IPS-NIHi11 (cell line): ENCODE measurements at places on chromosomes 7 and 10.

DNA sequence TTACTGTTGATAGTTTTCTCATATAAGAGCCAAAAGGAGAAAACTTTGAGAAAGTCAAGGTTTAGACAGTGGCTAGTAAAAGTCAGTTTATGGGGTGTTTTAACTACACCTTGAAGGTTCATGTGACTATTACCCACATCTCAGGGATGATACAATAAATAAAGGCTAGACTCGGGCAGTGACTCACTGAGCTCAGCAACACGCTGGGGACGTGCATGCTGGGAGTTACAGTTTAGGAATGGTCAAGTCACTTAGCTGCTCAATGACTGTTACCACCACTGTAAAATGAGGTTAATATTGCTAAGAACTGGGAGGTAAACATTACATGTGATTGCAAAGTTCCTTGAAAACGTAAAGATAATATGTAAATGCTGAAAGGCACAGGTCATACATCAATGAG lies 1254.4 kb upstream of the PHF14 start:
- DNase-seq, result no peak

DNA sequence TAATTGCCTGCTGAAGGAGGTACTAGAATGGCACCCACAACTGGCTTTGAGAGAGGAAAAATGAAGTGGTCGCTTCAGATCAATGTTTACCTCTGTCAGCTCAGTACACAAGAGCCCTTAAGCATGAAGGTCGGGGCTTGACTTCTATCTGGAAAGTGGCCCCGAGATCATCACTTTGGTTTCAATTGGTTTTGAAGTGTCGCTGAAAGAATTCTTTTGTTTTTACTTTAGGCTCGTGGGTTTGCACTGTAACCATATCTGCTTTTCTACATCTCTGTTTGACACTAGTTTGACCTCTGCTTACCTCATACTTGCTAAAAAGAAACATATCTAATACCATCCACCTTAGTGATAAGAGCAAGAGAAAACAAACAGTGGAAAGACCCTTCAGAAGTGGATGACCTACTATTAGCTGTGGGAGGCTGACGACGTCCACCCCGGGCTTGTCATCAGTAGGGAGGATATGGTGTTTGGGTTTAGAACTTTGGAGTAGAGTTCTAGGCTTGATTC lies 361.8 kb downstream of the GATA3 start:
- DNase-seq, result no peak

DNA sequence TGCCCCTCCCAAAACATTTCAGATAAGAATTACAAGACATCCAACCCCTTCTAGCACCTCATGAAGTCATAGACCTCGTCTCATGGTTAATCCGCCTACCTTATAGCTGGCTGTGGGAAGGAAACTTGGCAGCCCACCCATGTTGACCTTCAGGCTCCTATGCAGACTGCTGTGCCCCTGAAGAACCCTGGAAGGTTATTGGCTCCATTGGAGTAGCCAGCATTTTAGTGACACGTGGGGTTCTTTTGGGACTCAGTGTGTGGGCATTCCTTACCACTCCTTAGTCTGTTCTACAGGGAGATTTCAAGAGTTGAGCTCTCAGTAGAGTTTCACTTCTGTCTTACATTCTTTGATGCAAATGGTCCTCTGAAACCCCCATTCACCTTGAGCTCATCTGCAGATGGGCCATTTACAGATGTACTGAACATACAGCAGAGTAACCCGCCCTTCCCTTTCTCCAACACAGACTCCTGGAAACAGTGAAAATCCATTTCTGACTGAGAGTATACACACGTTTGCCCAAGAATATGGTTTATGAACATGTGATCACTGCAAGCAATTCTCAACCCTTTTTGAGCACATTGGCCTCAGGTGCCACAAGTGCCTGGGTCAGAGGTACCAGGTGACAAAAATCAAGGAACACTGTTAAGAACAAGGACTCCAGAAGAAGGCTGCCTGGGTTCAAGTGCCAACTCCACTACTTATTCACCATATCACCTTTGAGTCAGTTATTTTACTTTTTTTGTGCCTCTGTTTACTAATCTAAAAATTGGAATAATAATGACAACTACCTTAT lies 54.0 kb upstream of the HECW1 start:
- DNase-seq, result no peak

DNA sequence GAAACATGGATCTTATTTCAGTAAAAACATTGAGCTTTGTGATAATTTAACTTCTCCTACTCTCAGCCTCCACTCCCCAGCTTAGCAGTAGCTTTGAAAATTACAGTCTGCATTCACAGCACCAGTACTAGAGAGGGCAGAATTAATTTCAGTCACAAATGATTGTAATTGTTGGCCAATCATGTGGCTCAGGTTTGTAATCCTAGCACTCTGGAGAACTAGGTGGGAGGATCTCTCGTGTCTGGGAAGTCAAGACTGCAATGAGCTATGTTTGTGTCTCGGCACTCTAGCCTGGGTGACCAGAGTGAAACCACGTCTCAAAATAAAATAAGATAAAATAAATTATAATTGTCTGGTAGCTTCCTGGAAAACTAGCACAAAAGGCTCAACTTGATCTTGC lies 620.9 kb downstream of the TNS3 start:
- DNase-seq, result no peak

DNA sequence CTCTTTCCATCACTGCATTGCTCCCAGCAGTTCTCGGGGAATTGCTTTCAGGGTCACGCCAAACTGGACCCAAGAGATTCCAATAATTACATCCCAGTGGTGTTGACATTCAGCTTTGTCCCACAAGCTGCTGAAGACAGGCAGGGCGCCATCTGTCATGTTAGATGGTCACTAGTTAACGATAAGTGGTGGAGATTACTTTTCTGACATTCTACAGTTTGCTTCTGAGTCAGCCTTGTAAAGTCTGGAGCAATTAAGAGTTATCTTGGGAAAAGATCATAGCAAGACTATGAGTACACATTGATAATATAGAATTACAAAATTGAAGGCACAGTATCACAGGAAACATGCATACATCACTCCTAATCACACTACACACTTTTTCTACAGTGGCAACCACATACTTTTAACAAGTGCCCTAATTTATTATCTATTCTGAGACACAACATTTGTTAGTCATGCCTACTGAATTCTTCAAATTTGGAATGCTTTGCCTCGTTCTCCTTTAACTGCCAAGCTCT lies 41.9 kb downstream of the SEMA3C start:
- no peak for DNase-seq

DNA sequence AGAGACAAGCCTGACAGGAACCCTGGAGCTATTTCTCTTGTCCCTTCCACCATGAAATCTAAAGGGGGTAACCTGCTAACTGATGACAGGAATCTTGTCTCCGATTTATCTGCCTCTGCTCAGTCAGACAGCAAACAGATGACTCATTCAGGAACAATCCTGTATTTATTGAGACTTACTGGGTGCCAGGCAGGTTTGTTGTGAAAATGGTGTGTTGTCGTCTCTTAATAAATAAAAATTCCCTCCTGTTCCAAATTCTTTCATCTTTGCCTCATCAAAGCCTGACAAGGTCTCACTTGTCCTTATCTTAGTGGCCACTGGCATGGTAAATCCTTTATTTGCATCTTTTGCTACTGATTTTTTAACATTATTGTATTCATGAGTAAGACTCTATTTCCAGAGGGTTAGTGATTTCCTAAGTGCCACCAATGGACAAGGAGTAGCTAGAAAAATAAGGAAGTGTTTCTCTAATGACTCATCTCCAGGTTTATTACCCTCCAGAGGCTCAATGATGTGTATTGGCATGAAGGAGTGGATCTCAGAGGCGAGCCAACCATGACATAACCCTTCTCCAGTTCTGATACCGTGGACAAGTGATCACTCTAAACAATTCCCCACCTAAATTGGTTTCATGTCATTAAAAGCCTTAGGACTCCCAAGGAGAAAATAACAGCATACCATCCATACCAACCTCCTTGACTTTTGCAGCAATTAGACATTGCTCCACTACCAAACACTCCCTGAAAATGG lies 724.0 kb downstream of the GRID1 start:
- no peak for DNase-seq

DNA sequence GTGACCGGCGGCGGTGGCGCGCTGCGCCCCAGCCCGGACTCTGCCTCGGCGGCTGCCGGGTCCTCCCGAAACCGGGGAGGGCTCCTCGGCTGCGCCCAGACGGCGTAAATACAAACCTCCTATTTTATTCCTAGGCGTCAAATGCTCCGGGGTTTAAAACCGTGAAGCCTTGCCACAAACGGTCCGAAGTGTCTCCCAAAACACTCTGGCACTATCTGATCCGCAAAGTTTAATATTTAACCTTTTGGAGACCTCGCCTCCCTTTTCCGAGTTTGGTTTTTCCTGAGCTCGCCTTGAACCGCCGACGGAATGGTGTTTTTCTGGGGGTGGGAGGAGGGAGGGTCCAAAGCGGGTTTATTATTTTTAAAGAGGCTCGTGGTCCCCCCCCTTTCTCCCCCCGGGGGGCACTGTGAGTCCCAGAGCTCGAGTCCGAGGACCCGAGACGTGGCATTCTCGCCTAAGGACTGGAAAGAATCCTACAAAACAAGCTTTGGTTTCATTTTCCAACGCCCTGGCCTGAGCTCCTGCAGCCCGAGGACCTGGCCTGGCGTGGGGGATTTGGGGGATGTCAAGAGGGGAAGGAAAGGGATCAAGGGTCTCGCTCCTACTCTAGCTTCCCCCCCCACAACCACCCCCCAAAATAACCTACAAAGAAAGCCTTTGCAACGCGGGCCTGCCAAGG lies 1.8 kb downstream of the TNRC18 start:
- peak; percentile 3 for DNase-seq

GRCh38 chr10:119535305-119535704 lies 7.2 kb downstream of the RGS10 start:
- no peak for DNase-seq

GRCh38 chr7:120097774-120098173 lies 175.2 kb upstream of the KCND2 start:
- no peak for DNase-seq

DNA sequence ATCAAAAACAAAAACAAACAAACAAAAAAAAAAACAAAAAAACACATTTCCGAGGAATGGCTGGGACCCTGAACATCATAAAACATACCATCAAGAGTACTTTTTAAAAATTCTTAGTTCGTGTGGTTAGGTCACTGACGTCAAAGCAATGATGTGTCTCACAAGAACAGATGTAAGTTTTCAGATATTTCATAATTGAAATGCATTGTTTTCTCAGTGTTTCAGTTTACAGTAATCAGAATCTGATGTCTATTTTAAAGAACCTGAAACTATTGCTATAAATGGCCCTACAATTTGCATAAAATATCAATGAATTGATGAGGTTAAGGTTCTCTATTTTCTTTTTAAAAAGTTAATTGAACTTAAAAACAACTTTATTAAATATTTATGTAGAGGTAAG lies 103.7 kb upstream of the HGF start:
- DNase-seq, result no peak

DNA sequence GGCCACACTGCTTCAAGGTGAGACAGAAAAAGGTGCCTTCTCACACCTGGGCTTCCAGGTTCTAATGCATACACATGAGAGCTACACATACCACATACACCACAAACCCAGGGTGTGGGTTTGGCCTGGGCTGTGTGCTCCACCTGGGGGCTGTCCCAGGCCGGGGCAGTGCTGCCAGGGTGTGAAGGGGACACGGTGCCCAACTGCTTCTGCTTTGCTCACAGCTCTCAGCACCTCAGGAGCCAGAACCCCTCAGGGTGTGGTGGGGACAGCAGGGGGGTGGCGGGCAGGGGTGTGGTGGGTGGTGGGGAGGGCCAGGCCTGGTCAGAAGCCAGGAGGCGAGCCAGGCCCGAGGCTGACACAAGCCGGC lies 51.1 kb downstream of the TMEM209 start:
- no peak for DNase-seq

GRCh38 chr10:7045891-7046599 lies 364.8 kb downstream of the SFMBT2 start:
- DNase-seq, result no peak
